ENCODE measurements at places on chromosomes 3 and 15.
A peak's percentile ranks its signal among the peaks of the same experiment; 100 is the strongest.

DNA sequence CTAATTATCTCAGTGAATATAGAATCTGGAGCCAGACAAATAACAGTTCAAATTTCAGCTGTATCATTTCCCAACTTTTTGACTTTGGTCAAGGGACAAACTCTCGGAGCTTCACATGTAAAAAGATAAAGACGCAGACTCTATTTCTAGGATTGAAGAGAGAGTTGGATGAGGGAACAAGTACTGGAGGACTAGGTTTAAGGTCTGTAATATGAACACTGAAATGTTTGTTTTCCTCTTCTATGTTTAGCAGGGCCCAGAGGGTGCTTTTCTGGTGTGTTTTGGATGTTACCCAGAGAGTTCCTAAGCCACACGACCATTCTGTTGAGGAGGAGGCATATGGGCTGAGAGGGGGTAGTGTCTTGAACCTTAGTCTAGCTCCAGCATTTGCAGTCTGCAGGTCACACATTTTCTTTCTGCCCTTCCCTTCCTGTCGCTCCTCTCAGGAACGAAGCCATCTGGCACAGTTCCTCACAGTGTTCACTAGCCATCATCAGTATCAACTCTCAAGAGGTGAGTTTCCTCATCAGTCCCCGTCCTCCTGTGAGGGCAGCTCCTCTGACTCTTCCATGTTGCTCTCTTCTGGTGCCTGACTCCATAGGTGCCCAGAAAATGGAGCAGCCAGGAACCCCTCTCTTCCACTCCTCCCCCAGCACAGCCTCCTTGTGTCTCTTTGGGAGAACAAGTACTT, 250.1 kb downstream of the SQOR start:
- DNase-seq: no peak

DNA sequence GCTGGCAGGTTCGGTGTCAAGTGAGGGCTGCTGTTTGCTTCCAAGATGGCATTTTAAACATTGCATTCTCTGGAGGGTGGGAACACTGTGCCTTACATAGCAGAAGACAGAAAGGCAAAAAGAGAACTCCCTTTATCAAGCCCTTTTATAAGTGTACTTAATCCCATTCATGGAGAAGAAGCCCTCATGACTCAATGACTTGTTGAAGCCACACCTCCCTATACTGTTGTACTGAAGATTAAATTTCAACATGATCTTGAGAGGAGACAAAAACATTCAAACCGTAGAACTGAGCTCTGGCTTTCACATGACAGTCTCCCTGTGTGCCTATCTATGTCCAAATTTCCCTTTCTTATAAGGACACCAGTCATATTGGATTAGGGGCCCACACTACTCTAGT, 443.4 kb upstream of the CDIN1 start:
- no peak for DNase-seq

- DNase-seq: no peak
Measured at GRCh38 chr3:37859354-37859753, 2.3 kb upstream of the CTDSPL start.

GRCh38 chr15:34241376-34242330, 16.8 kb downstream of the EMC4 start:
- no peak for DNase-seq

DNA sequence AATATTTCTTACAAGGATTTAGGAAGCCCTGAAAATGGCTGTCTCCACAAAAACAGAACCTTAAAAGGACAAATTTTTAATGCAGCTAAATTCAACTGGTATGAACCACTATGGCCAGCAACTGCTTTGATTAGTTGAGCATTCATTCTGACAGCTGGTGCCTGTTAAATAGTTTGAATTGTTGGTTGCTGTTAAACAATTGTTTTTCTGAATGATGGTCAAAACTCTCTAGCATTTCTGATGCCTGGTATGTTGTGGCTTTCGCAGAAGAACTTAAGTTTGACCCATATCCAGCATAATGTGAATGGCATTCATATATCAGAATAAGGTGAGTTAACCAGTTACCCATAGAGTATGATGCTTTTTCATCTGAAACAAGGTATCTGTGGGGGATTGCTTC, 138.4 kb downstream of the MEIS2 start:
- DNase-seq: no peak

- DNase-seq: no peak
Measured at GRCh38 chr15:58517682-58518525, 86.1 kb downstream of the LIPC start.

DNA sequence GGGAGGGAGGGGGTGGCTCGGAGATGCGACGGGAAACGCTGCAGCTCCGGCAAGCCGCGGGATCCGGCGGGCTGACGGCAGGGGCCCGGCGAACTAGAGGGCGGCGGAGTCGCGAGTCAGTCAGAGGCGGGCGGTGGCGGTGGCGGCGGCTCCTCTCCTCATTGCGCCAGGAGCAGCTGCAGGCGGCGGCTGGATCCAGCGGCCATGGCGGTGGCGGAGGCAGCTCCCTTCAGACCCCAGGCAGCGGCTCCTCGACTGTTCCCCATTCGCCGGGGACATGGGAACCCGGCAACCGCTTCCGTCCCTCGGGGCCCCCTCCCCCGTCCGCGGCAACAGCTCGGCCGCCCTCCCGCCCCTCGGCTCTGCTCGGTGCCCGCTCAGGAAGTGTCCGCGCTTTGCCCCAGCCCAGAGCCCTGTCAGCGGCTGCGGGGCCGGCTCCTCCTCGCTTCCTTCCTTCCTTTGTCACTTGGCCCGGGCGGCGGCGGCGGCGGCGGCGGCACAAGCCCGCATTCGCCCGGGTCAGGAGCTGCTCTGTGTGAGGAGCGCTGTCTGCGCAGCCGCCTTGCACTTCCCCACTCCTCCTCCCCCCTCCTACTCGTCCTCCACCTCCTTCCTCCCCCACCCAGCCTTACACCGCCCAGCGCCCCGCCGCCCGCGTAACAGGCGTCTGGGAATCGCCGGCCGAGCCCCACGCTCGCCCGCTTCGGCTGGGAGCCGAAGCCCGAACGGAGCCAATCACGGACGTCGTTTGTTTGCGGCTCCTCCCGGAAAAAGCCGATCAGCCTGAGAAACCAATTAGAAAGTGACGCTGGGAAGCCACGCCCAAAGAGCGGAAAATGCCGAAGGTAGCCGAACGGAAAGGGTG, at the start of gene GSK3B:
Gene GSK3B, minus strand, starts transcription at position 537 of the 865 bp plus-strand sequence. CDS start 1,013 bp downstream, outside the sequence.
- DNase-seq: peak; percentile 67

DNA sequence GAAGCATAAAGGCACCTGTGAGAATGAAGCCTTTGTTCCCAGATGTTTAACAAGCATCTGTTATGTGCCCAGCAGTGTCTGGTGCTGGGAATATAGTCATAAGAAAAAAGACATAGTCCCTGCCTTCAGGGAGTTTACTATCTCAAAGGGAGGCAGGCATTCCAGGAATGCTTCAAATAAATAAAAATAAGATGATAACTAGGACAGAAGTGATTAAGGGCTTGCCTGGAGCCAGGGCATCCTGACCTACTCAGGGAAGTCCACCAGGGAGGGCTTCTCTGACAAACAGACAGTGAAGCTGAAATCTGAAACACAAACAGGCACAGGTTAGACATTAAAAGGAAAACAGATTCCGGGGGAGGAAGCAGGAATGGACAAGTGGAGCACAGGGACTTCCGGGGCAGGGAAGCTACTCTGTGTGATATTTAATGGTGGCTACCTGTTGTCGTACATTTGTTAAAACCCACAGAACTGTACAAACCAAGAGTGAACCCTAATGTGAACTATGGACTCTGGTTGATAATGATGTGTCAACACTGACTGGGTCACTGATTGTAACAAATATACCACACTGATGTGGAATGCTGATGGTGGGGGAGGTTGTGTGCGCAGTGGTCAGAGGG, 53.3 kb downstream of the ITGB5 start:
- no peak for DNase-seq

DNA sequence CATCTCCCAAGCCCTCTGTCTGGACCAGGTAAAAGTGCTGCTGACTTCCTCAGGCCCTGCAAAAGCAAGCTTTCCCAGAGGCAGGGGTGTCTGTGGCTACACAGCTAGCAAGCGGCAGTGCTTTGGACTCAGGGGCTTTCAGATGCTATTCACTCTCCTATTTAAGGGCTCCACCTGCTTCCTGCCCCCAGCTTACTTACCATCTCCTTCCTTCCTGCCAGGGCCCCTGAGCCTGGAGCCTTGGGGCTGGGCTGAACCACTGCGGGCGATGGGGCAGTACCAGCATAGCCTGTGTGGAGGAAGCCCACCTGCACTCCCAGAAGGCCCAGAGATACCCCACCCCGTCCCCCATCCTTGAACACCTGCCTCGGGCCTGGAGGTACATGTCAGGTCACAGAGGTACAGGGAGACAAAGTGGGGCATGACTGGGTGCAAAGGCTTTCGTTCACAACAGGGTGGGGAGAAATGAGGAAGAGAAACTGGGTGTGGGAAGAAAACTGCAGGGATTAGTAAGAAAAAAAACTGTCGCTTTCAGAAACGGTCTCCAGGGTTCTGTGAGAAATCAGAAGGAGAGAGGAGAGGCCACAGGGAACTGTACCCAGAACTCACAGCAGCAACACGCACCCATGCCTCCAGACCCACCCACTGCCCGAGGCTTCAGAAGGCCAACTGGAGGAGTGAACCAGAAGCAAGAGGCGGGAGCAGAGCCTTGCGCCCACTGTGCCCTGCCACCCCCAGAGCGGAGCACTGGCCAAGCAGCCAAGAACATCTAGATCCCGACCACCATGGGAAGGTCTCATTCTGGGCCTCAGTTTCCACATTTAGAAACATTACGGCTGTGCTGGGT, 49.5 kb downstream of the CCDC12 start:
- no peak for DNase-seq

Measured in stimulated activated CD4-positive, alpha-beta T cell treated with anti-CD3 and anti-CD28 coated beads, Interleukin-4, amount 100 ng/mL, for 48 hours (primary cell).